ENCODE measurements at places on chromosomes 12 and 14.

- DNase-seq, result no peak
Observed at GRCh38 chr12:119151445-119152026, 27.2 kb upstream of the HSPB8 start.

- peak; percentile 75 for DNase-seq
Observed at GRCh38 chr14:23559010-23559925, 3.2 kb downstream of the THTPA start.

- no peak for DNase-seq
Observed at GRCh38 chr12:57897286-57897974, 43.9 kb upstream of the ATP23 start.

DNA sequence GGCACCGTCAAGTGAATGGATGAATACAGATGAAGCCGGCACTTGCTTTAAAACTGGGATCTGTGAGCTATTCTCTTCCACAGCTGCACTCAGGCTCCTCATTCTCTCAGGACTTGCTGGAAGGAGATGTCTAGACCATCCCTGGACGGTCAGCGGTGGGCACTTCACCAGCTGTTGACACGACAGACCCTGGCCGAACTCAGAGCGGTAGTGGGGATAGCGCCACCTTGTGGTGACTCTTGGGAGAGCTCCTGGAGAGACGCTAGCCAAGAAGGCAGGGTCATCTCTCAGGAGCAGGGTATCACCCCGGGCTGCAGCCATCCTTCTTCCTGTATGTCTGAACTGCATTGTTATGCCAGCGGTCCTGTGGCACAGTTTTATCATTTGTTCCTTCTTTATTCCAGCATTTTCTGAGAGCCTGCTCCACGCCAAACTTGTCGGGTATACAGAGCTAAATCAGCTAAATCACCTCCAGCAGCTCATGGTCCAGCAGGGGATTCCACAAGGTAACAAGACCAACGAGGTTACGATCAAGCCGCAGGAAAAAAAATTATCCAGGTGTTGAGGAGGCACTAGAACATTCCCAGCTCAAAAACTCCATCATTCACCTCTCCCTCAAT lies 10.0 kb downstream of the WNT1 start:
- peak; percentile 71 for DNase-seq

DNA sequence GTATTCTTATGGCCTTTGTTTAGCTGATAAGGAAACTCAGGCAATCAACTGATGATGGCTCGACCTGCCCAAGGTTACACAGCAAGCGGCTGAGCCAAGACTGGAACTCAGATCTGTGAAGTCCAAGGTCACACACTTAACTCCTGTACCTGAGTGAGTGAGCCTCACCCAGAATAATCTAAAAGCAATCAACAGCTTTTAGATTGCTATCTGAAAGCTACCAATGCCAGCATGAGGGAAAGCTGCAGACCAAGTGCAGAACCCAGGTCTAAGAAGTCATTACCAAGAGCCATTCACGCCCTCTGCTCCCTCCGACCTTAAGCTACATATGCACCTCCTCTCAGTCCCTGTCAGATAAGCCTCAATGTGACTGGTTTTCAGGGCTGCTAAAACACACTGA lies 12.1 kb downstream of the APPL2 start:
- no peak for DNase-seq

- DNase-seq, result no peak
Observed at GRCh38 chr14:96832351-96832750, 35.2 kb downstream of the VRK1 start.

GRCh38 chr14:93239869-93240677 lies 33.0 kb downstream of the UBR7 start:
- DNase-seq, result no peak

DNA sequence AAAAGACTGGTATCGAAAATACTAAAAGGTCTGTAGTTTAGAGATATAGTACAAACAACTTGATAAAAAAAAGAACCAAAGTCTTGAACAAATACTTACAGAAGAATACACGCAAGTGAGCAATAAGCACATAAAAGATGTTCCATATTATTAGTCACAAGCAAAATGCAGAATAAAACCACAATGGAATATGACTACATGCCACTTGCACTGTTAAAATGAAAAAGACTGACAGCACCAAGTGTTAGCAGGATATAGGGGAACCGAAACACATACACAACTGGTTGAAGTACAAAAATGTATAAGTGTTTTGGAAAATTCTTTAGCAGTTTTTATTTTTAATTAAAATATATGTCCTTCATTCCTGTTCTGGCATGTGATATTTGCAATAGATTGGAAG lies 3.6 kb downstream of the CLEC2A start:
- DNase-seq, result no peak

DNA sequence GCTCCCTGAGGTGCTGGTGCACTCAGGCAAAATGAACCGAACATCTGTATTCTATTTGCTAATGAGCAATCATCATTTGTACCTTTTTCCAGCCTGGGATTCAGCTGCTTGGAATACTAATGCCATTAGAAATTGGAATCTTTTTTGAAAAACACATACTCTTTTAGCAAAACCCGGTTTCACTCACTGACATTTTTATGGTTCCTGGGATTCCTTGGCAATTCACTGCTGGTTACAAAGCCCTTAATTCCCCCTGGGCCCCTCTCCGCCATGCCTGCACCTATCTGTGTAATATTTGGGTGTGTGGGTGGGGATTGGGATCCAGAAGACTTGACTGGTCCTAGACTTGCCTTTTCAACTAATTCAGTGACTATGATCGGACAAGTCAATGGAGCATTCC lies 199.1 kb downstream of the FOXN3 start:
- DNase-seq, result no peak

GRCh38 chr12:78034025-78034424 lies 203.3 kb downstream of the NAV3 start:
- no peak for DNase-seq

DNA sequence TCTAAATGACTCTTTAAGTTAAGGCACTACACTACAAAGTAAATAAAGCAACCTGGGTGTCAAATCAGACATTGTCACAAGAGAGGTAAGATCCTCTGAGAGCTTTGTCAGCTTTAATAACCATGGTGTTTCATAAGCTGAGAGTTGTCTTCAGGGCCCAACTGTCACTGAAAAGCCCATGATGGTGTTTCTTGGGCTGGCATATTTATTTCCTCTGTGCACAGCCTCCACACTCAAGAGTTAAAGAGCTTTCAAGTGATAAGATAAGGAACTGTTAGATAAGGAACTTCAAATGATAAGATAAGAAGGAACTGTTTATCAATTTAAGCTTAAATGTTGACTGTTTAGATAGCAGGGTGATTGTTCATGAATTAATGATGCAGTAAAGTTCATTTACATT lies 495.4 kb downstream of the TMEM117 start:
- DNase-seq, result no peak

DNA sequence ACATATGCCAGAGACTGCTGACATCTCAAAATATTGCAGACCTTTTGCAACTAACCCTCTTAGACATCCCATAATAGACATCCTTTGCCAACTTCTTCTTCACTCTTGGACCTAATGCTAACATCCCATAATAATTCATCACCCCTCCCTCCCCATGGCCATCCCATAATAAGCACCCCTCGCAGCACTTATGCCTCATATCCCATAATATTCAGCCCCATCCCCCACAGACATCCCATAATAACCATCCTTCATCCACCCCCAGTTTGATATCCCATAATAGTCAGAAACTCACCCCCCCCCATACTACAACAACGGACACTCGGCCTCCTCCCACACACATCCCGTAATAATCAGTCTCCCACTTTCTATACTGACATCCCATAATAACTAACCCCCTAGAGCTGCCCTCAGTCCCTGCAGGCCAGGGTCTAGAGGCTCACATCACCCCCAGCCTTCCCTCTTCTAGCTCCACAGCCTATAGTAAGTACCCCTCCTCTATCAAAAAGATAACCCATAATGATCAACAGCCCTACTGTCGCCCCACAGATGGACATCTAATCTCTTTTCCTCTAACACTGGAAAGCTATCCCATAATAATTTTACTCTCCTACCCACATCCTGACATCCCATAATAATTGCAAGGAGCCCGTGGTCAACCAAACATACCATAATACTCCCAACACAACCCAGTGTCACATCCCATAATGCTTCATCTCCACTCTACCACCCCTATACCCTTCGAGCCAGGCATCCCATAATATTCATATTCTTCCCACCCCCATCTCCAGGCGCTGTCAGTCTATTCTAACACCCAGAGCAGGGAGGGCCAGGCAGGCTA lies 792 bp upstream of the CHD4 start:
- DNase-seq, result peak; percentile 64

- DNase-seq, result no peak
Observed at GRCh38 chr14:104344818-104345620, 206.6 kb downstream of the KIF26A start.

- DNase-seq, result no peak
Observed at GRCh38 chr12:111664961-111665865, 20.5 kb downstream of the BRAP start.

DNA sequence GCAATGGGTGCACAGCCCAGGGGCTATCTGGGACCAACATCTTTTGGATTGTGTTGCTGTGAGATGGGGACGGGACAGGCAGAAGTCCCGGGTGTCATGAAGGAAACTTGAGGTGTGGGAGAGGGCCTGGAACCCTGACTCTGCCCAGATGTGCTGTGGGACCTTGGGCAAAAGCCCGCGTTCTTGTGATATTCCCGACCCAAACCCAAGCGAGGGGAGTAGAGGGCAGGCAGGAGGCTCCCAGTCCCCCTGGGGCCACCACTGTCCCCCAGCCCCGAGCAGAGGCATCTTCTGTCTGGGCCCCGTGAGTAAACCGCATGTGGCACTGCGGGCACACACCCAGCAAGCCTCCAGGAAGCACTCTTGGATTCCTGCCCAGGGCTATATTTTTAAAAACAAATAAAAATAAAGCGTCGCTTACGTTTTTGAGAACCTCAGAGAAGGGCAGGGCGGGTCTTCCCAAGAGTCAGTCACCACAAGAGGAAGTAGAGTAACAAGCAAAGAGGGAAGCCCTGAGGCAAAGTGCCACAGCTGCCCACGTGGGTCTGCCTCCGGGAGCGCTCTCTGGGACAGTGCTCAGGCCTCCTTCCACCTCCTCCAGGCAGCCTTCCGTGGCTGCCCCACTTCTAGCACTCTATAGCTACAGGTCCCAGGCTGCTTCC lies 39.5 kb downstream of the BEGAIN start:
- peak; percentile 30 for DNase-seq

DNA sequence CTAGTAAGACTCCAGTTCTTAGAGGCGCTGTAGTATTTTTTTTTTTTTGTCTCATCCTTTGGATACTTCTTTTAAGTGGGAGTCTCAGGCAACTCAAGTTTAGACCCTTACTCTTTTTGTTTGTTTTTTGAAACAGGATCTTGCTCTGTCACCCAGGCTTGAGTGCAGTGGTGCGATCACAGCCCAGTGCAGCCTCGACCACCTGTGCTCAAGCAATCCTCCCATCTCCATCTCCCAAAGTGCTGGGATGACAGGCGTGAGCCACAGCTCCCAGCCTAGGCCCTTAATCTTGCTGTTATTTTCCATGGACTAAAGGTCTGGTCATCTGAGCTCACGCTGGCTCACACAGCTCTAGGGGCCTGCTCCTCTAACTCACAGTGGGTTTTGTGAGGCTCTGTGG lies 21.3 kb downstream of the GPRC5A start:
- DNase-seq, result no peak

GRCh38 chr12:106342397-106343213 lies 14.9 kb upstream of the POLR3B start:
- DNase-seq, result no peak

DNA sequence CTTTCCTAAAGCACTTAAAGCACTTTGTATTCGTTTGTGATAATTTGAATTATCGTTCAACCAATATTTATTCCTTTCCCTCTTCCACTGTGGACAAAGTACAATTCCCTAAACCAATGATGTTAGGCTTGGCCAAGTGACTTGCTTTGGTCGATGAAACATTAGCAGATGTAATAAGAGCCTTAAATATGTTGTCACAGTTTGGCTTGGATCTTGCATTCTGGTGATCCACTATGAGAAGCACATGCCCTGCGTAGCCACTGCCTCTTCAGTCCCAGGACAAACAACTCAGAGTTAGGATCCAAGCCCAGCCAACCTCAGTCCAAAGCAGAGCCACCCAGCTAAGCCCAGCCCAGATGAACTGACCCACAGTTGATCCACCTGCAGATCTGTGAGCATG lies 8.4 kb upstream of the C12orf75 start:
- no peak for DNase-seq

- DNase-seq, result no peak
Observed at GRCh38 chr14:28161040-28161439, 605.5 kb upstream of the FOXG1 start.

- DNase-seq, result no peak
Observed at GRCh38 chr12:91695964-91696363, 449.7 kb downstream of the BTG1 start.

- no peak for DNase-seq
Observed at GRCh38 chr14:33948145-33948868, 2.6 kb downstream of the EGLN3 start.

GRCh38 chr14:75295491-75296345 lies 17.1 kb downstream of the FOS start:
- DNase-seq, result peak; percentile 79

DNA sequence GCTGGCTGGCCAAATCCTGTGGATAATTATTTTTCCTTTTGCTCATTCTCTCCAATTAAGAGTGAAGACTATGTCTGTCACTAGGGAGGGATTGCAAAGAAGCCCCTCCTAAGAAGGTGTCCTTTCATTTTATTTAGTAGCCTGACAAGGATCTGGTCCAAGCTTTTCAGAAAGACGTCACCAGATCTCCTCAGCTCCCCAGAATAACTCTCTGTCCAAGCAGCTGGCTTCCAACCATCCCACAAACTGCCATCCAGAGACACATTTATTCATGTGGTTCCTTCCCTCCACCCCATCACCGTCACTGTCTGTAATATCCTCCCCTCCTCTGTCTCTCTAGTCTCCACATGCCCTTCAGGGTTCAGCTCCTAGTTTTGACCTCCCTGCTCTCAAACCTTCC lies 69.9 kb downstream of the PPM1H start:
- no peak for DNase-seq

- DNase-seq, result no peak
Observed at GRCh38 chr14:68269136-68269927, 449.8 kb downstream of the RAD51B start.

DNA sequence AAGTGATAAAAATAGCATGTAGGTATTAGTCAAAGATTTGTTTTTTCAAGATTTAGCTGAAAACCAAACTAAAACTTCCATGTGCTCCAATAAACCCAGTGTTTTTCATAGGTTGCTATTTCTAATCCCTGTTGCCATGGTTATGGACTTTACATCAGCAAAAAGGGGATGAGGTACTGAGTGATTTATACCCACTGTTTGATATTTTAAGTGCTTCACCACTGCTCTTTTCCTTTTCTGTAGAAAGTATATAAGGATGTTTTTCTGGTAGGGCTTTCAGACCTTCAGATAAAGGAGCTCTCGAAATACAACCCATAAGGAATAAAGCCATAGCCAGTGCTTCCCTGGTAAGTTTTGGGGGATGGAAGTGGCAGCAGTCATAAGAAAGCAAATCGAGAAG lies at the start of gene OTOGL:
Gene OTOGL (plus strand): TSS at position 279 of the 400 bp plus-strand sequence. CDS start 109,895 bp downstream, outside the sequence.
- no peak for DNase-seq

- DNase-seq, result no peak
Observed at GRCh38 chr14:35669782-35670181, 135.8 kb downstream of the INSM2 start.

- no peak for DNase-seq
Observed at GRCh38 chr12:113244047-113244460, 22.8 kb downstream of the TPCN1 start.

Measured in stimulated activated CD4-positive, alpha-beta T cell treated with anti-CD3 and anti-CD28 coated beads, Interleukin-4, amount 100 ng/mL, for 1 hour (primary cell).